Retina (tissue), 1 donor: ENCODE measurements at places on chromosomes 4 and X.

DNA sequence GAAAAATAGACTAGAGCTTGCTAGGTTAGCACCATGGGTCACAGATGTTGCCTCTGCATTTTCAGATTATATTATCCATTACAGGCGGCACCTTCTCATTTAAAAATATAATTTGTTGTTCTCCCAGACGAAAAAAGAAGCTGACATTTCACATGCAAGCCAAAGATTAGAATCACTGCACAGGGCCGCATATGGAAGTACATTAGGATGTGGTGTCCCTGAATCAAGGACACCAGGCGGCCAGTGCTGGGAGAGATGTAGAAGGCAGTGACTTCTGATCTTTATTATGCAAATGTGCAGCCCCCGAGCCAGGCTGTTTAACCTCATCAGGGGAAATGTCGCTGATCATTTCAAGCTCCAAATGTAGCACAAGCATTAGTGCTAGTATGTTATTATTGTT is 22.8 kb downstream of the REELD1 start:
- DNase-seq = no peak

DNA sequence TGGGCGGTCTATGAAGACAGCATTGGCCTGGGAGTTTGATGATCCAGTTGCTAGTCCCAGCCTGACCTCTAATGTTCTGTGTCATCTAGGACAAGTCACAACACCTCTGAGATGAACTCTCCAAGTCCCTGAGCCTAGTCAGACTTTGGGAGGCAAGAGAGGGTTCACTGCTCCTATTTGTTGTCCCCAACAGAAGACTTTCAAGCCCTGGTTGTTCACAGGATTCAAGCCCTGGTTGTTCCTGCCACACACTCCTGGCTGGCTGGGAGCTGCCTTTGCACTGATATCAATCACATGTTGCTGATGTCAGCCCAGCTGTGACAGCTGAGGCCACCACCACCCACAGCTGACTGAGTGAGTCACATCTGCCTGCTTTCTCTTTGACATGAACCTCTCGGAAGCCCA is 253.2 kb upstream of the RASGEF1B start:
- peak; percentile 57 for DNase-seq

- no peak for DNase-seq
Observed at GRCh38 chr4:173801361-173801760, 271.3 kb upstream of the HAND2 start.

- no peak for DNase-seq
Observed at GRCh38 chr4:103645991-103646390, 73.8 kb downstream of the TACR3 start.

DNA sequence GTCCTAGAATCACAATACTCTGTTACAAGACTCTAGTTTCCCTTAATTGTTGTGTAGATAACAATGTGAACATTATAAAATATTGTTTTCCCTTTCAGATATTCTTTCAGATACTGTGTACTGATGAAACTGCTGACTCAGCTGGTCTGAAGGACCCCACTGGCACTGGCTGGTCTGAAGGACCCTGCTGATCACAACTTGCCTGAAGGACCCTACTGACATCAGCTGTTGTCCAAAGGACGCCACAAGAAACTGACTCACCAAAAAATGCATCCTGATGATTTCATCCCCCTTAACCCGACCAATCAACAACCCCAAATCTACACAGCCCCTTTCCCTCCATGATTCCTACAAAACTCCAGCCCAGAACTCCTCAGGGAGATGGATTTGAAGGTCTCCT is 258.8 kb upstream of the GNPDA2 start:
- no peak for DNase-seq

- no peak for DNase-seq
Observed at GRCh38 chr4:60737858-60738257, 462.3 kb upstream of the ADGRL3 start.

DNA sequence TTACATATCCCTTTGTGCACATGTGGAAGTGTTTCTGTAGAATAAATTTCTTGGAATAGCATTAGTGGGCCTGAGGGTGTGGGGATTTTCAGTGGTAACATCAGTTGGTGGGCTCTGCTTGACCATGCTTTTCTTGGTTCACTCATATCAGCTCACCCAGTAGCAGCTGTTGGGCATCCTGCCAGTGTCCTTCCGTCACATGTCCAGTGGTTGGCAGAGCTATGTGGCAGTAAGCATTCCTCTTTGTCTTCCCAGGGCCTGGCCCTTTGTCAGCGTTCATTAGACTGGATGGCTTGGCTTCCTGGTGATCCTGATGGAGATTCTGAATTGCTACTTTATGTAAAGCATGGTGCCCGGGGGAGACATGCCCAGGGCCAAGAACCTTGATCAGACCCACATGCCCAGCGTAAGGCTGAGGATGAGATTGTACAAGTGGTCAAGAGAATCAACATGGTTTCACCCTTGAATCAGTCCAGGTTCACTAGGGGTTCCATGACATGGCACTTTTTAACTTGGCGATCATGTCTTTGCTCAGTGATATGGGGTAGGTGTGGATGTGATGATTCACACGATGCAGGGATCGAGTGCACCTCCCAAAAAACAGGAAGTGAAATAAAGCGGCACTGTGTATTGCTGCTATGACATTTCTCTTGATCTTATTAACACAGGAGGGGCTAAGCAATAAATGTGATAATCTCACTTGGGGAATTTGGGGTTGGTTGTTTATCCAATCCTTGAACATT is 72.1 kb upstream of the IGFBP7 start:
- DNase-seq = no peak

DNA sequence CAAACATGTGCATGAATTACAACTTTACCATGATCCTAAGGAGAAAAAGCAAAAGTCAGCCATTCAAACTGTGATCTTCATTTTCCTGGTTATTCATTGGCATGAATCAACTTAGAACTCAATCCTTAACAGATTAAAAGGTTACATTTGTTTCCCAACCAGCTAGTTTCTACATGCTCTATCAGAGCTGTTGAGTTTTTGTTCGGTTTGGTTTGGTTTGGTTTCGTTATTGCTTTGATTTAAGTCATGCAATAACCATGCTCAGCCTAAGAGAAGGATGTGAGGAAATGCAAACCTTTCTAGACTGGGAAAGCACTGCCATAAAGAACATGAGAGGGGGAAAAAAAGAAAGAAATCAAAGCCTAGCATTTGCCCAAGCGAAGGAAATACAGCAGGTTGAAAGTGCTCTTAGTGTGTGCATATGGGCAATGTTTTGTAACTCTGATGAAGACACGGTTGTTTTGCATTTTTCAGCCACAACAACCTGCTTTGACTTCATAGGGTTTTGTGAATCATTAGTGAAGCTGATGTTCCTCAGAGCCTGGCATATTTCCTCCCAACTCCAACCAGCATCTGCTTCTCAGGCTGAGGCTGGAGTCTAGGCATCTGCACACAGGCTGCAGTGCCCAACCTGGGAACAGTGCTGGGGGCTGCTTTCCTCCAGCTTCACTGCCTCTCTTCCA is 234.3 kb downstream of the ZNF674 start:
- DNase-seq = no peak

- DNase-seq = no peak
Observed at GRCh38 chr4:54668014-54668611, 10.4 kb downstream of the KIT start.

DNA sequence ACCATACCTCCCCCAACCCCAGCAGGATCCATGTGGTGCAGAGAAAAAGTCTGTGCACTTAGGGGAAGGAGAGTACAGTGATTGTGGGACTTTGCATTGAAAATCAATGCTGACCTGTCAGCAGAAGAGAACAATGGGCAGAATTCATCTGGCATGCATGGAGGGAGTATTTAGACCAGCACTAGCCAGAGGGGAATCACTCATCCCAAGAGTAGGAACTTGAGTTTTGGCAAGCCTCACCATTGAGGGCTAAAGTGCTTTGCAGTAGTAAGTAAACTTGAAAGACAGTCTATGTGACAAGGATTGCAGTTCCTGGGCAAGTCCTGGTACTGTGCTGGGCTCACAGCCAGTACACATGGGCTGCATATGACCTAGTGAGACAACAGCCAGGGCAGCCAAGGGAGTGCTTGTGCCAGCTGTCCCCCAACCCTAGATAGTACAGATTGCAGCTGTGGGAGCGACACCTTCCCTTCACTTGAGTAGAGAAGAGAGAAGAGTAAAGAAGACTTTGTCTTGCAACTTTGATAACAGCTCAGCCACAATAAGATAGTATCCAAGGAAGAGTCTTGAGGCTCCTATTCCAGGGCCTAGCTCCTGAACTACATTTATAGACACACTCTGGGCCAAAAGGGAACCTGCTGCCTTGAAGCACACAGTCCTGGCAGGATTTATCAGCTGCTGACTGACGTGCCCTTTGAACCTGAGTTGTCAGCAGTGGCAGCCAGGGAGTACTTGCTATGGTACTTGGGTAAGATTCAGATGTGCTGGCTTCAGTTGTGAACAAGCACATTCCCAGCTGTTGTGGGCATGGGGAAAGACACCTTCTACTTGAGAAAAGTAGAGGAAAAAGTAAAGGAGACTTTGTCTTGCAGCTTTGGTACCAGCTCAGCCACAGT is 48.7 kb downstream of the HDX start:
- no peak for DNase-seq

- no peak for DNase-seq
Observed at GRCh38 chrX:112832481-112833095, 8.0 kb downstream of the AMOT start.

GRCh38 chr4:186770481-186771175 is 47.0 kb upstream of the FAT1 start:
- no peak for DNase-seq

- DNase-seq = no peak
Observed at GRCh38 chrX:105653891-105654290, 168.4 kb upstream of the NRK start.

DNA sequence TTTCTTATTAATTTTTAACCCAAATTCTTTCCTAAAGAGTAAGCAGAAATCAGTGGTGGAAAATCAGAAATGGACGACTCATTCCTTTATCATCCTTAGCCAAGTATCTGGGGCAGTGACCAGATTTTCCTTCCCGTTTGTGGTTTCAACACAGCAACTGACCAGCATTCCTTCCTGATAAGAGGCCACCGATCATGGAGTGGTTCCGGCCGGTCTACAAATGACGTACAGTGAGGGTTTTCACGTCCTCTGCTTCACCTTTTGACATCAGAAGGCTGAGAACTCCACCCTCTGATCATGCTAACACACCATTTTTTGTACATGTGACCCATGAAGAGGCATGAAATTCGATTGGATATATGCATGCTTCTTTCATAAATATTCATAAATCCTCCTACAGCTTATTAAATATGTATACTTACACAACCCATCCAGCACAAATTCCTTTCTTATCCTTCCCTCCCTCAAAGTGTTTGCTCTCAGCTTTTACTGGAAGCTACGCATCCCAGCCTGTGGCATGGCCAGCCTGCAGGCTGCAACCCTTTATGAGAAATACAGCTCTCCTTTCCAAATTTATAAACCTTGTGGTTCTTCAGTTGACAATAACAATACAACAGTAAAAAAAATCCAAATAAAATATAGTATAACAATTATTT is 173.0 kb upstream of the CASK start:
- no peak for DNase-seq

- no peak for DNase-seq
Observed at GRCh38 chrX:16807976-16808542, 21.8 kb downstream of the TXLNG start.

GRCh38 chr4:119132306-119132705 is 3.3 kb upstream of the MYOZ2 start:
- no peak for DNase-seq

DNA sequence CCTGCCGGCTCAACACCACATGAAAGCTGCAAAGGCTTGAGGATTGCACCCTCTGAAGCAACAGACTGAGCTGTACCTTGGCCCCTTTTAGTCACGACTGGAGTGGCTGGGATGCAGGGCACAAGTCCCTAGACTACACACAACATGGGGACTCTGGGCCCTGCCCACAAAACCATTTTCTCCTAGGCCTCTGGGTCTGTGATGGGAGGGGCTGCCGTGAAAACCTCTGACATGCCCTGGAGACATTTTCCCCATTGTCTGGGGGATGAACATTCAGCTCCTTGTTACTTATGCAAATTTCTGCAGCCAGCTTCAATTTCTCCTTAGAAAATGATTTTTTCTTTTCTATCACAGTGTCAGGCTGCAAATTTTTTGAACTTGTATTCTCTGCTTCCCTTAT is 123.5 kb upstream of the SMARCAD1 start:
- no peak for DNase-seq

DNA sequence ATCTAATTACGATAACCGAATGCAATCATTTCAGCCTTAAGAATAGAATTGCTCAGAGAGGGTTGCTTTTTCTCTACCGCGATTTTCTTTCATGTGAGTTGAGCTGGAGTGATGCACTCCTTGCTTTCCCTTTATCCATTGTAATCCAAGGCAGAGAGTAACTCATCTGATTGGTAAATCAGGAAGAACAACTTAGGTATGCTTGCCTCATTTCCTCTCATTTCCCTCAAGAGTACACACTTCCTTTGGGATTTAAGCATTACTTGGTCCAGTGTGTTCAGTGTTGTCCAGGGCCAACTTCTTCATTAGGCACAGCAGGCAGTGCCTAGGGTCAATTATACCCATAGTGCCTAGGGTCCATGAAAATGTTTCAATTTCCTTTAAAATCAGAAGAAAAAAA is 15.7 kb upstream of the N4BP2 start:
- no peak for DNase-seq

- peak; percentile 48 for DNase-seq
Observed at GRCh38 chrX:70030301-70030767, 19.4 kb downstream of the AWAT2 start.

DNA sequence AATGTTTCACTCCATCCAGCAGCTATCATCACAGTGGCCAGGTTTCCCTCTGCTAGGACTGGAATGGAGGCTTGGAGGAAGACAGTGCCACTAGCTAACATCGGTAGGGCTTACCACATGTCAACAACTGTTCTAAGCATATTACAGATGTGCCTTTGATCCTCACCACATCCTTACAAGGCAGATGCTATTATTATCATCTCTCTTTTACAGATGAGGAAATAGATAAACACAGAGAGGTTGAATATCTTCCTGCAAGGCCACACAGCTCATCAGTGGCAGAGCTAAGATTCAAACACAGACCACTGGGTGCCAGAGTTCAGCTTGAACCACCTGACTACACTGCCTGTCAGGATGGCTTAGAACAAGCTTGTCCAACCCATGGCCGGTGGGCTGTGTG is 47.4 kb downstream of the MAMLD1 start:
- no peak for DNase-seq

GRCh38 chrX:15815779-15816437 is 25.6 kb downstream of the ZRSR2 start:
- no peak for DNase-seq

GRCh38 chrX:9897761-9898161 is 69.4 kb upstream of the CLDN34 start:
- DNase-seq = no peak

DNA sequence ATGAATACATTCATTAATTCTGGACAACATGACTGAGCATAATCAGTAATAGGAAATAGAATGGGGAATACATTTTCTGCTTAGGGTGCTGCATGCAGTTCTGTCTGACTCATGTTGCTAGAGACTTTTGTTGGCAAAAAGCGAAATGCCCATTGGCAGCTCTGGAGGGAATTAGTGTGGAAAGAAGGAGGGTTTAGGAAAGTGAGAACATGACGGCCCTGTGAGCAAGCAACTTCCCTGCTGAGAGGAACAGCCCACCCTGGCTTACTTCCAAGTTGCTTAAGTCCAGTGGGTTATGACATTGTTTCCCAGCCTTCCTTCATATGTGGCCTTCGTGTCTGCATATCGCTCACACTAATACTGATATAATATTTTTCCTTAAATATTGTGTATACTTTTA is 13.8 kb downstream of the MAD2L1 start:
- DNase-seq = no peak

GRCh38 chrX:13028871-13029636 is 15.4 kb downstream of the FAM9C start:
- no peak for DNase-seq
